ENCODE measurements at places on chromosomes 1 and 21.

GRCh38 chr21:45539796-45540600, 2.2 kb downstream of the SLC19A1 start:
- DNase-seq: no peak

DNA sequence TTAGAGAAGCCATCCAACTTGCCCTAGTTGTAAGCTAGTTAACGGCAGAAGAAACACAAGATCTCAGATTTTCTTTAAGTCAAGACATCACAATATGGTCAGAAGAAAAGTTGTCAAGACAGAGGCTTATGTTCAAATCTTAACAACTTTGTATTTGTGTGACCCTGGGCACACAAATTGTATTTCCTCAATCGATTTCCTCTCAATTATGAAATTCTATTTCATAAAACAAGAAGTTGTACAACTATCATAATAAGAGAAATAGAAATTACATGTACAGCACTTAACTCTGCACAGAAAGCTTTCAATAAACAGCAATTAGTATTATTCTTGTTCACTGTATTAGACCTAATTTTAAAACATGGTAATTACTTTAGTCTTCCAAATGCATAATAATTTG, 62.9 kb upstream of the SDC3 start:
- no peak for DNase-seq

GRCh38 chr1:167107456-167107855, 13.6 kb downstream of the STYXL2 start:
- DNase-seq: no peak

DNA sequence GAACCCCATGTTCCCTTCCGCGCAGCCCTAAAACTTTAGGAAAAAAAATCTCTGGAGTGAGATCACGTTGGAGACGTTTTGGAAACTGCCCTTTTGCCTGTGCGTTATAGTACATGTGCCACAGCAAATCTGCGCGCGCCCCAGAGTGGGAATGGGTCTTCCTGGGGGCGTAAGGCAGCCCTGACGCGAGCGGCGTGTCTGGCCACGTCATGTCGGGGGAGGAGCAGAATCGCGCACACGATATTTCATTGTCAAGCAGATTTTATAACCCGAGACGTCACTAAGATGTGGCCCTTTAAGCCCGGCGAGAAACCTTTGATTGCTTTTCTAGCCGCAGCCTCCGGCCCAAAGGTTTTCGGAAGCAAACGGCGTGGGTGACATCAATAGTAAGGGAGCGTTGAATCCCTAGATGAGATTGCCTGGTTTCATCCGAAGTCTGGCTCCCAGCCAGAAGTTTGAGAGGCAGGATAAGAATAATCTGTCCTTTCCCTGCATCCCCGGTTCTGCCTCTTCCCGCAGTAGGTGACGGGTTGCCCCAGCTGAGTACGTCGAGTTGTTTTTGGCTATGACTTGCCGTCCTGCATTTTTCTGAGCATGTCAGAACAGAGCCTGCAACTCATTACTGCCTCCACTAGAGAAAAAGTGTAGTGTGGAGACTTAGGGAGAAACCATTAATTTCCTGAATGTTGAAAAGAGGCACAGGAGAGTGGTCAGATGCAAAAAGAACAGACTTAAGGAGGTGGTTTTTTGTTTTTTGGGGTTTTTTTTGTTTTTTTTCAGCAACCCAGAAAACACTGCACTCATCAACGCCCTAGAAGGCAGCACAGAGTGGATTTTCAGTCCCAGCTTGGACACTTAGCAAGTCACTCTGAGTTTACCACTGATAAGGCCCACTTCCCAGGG, 817 bp upstream of the PMVK start:
- peak; percentile 84 for DNase-seq

- DNase-seq: peak; percentile 59
Measured at GRCh38 chr1:58932859-58933598, 149.2 kb upstream of the JUN start.

- DNase-seq: no peak
Measured at GRCh38 chr1:181778640-181779260, 282.8 kb downstream of the ZNF648 start.

DNA sequence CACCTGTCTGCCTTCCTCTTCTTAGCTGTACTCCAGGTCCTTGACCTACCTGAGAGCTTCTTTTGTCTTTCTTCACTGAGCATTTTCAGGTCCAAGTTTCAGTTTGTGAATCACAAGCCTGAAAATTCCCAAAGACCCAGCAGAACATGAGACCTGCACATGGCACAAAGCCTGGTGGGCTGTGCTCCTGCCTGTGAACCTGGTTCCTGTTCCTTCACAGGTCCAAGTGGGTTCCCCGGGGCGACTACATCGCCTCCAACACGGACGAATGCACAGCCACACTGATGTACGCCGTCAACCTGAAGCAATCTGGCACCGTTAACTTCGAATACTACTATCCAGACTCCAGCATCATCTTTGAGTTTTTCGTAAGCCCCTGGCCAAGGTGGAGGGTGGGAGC, 42.1 kb upstream of the SARS1 start:
- DNase-seq: no peak

DNA sequence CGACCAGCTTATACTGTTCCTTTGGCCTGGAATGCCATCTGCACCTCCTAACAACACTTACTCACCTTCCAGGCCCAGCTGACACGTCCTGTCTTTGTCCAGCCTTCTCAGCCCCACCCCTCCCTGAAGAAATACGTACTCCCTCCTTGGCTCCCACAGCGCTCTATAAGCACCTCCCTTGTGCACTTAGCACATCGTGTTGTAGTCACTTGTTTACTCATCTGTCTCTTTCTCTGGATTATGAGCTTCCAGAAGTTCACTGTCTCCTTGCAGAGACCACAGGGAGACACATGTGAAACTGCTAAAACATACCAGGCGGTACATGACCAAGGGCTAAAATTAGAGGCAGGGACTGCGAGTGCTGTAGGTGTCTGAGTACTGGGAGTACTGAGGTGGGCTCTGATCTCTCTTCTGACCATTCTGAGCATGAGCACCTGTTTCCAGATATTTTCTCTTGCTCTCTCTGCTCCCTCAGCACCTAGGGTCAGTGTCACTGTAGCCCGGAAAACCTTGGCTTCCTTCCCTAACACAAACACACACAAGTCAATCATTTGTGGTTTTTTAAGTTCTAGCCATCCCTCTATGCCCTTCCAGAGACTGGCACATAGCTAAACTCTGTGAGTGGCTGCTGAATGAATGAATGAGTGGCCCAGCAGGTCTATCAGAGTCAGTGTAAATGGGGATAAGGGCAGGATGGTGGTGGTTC, 5.1 kb downstream of the DCST1 start:
- no peak for DNase-seq

GRCh38 chr1:226625832-226626576, 77.4 kb downstream of the STUM start:
- DNase-seq: no peak

GRCh38 chr21:46181436-46181835, 2.8 kb downstream of the SPATC1L start:
- DNase-seq: no peak

- no peak for DNase-seq
Measured at GRCh38 chr21:41016472-41016871, 151.5 kb upstream of the BACE2 start.

- DNase-seq: no peak
Measured at GRCh38 chr1:241611736-241612135, 28.4 kb downstream of the CHML start.

DNA sequence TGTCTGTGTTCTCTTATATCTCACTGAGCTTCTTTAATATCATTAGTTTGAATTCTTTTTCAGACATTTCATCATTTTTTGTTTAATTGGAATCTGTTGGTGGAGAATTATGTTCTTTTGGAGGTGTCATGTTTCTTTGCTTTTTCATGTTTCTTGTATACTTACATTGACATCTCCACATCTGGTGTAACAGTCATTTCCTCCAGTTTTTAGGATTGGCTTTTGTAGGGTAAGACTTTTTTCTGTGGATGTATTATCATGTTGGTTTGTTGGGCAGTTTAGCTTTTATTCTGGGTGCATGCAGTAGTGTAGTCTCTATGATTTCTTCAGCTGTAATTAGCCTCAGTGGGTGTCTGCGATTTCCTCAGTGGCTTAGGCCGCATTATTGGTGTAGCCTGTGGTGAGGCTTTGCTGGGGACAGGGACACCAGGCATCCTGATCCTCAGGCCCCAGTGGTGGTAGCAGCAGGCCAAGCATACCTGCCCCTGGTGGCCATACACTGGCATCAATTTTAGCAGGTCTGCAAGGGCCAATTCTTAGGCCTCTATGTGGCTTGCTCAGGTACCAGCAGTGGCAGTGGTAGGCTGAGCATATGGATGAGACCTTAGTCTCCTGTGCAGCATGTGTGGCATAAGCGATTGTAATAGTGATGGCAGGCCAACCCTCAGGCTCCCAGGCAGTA, 77.6 kb upstream of the SAMD13 start:
- no peak for DNase-seq

DNA sequence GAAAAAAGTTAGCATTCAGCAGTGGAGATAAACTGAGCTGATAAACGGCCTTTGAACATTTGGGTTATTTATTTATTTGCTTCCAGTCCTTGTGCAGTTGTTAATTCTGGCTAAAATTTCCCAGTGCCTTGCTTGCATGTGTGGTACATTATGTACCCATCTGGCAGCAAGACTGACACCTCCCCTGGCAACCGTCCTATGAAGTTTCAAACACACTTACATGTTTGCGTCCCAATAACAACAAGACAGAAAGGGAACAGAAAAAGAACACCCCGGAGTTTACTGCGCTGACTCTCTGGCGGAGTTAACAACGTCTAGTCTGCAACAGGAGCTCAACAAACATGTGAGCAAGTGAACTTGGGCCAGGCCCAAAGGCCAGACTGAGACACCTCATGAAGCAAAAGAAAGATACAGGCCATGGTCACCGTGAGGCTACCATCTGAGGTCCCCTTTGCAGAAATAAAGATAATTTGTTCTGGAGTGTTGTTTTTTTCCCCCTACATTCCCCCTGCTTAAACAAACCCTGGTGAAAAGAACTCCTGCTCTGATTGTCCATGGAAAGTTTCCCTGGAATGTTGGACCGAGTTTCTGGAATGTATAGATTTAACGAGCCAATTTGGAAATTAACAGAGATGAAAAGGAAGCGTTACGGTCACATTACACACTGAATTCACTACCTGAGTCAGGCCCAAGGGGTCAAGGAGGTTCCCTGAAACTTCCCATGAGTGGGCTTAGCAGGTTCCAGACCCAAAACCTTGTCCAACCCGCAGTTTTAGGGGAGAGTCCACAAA, 33.4 kb downstream of the TRABD2B start:
- DNase-seq: no peak

GRCh38 chr1:201245082-201245481, 38.2 kb upstream of the PKP1 start:
- DNase-seq: no peak
